ENCODE measurements at places on chromosomes 6 and 20.

GRCh38 chr20:54123587-54124180 lies 50.1 kb downstream of the CYP24A1 start:
- no peak for DNase-seq

DNA sequence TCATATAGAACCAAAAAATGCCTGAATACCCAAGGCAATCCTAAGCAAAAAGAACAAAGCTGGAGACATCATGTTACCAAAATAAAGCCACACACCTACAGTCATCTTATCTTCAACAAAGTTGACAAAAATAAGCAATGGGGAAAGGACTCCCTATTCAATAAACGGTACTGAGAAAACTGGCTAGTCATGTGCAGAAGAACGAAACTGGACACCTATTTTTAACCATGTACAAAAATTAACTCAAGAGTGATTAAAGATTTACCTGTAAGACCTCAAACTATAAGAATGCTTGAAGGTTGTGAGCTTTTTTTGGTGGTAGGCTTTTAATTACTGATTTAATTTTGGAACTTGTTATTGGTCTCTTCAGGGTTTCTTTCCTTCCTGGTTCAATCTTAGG lies 236.0 kb upstream of the DEFB112 start:
- no peak for DNase-seq

- no peak for DNase-seq
Measured at GRCh38 chr20:44070139-44070900, 116.7 kb downstream of the JPH2 start.

DNA sequence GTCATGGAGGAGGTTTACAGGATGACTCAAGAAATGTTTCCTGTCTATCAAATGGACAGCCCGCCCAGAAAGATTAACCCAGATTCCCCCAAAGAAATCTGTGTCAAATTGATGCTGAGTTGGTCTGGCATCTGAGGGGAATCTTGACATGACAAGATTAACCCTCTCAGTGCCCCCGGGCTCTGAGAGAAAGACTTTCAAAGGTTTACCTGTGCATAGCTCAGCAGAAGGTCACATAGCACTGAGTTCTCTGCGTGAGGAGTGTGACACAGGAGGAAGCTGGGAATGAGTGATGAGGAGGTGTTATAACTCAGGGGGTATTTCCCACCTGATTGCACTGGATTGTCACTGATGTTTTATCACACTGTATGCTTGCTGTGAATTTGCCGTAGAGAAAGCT lies 601.2 kb downstream of the DHX35 start:
- no peak for DNase-seq

DNA sequence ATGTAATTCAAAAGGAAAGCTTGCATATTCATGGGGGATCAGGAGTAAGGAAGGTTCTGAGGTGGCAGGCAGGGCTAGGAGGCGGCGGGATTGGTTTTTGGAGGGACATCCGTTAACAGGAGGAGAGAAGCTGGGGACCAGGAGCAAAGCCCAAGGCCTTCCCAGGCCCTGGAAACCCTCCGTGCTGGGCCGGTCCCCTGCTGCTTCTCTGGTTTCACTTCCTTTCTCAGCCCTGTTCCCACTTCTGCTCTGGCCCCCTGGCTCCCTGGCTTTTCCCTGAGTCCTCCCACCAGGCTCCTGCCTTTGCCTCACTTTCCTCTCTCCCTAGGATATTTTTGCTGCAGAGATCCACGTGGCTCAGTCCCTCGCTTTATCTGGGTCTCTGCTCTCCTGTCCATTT lies 26.4 kb upstream of the SALL4 start:
- DNase-seq, result no peak

- DNase-seq, result no peak
Measured at GRCh38 chr20:62319346-62319909, 16.6 kb downstream of the ADRM1 start.

- DNase-seq, result no peak
Measured at GRCh38 chr6:166112580-166112979, 55.1 kb downstream of the TBXT start.

- no peak for DNase-seq
Measured at GRCh38 chr6:111837641-111838500, 35.4 kb downstream of the FYN start.

- DNase-seq, result no peak
Measured at GRCh38 chr6:43189776-43190304, 7.8 kb downstream of the CUL9 start.

GRCh38 chr6:94443701-94444100 lies 1024.3 kb upstream of the EPHA7 start:
- DNase-seq, result no peak

DNA sequence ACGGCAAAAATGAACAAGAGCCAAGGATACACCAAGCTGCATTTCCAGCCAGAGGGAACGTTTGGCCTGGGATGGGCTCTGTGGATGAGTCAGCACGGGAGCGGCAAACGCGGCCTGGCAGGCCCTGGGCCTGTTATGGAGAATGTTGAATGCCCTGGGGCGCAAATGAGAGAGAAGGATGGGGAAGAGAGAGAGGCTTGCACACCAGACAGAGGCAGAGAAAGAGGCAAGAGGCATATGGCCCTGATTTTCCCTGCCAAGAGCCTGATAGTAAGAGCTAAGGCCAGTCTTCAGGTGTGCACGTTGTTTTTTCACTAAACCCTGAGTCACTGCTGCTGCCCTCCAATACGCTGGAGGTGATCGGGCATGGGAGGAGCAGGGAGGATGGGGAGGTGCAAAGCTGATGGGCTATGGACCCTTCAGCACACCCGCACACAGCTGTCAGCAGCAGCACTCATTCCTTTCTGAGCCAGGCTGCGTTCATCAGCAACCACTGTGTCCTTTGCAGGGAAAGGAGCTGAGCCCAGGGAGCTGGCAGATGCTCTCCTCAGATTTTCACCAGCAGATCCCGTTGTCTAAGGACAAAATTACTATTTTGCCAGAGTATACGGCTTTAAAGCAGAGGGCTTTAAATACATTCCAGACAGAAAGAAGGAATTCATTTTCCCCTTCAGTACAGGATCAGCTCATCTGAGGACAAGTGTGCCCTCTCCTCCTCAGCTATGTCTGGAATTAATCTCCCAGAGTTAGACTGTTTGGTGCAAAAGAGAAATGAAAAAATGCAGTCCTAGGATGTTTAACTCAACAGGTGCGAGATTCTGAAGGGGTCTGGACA lies 61.7 kb upstream of the SLC22A23 start:
- no peak for DNase-seq

DNA sequence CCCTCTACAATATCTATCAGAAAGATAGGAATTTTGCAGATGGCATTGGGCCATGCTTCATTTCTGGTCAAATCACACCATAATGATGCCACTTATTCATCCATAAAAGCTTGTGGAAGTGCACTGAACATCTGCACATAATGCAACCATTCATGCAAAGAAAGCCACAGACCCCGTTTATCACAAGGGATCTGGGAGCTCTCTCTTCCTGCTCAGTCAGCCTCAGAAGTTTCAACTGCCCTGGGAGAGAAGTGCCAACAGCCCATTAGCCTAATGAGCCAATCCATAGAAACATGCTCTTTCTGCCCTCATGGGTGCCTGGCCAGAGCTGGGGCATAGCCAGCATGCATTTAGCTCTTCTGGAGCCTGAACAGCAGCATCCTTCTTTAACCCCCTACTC lies 85.8 kb downstream of the SLC35F1 start:
- no peak for DNase-seq

DNA sequence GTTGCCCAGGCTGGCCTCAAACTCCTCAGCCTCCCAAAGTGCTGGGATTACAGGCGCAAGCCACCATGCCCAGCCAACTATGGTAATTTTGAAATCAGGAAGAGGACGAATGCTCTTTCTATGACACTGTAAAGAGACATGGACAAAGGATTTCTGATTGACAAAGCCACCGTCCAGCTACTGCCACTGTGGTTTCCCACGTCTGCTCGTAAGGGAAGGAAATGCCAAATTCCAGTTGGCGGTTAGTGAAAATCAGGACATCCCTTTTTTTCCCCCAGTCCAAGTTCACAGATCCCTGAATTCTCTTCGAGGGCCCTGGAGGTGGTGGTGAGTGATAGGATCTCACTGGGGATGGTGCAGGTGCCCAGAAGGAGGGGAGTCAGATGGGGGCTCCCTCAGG lies 31.2 kb downstream of the SNAI1 start:
- DNase-seq, result no peak

- DNase-seq, result no peak
Measured at GRCh38 chr20:37915434-37915787, 12.5 kb downstream of the VSTM2L start.

GRCh38 chr20:58173091-58173490 lies 55.4 kb downstream of the ANKRD60 start:
- DNase-seq, result no peak

GRCh38 chr6:11618533-11618932 lies 81.0 kb downstream of the TMEM170B start:
- no peak for DNase-seq

GRCh38 chr6:143607974-143608373 lies 69.8 kb upstream of the PHACTR2 start:
- DNase-seq, result no peak

DNA sequence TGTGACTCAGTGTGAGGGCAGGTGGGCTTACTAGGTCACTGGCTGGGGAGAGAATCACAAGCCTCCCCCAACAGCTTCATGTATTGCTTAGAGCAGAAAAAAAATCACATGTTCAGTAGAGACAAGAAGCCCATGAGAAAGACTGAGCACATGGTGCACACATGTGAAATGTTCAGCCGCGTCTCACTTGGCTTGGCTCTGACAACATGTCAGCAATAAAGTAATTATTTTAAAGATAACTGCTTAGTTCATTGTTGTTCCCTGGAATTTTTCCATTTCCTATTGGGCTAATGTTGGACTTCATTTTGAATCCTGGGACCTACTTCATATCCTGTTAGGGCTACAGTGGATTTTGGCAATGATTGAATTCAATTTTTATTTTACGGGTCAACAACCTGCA lies 222.6 kb downstream of the C6orf118 start:
- no peak for DNase-seq

DNA sequence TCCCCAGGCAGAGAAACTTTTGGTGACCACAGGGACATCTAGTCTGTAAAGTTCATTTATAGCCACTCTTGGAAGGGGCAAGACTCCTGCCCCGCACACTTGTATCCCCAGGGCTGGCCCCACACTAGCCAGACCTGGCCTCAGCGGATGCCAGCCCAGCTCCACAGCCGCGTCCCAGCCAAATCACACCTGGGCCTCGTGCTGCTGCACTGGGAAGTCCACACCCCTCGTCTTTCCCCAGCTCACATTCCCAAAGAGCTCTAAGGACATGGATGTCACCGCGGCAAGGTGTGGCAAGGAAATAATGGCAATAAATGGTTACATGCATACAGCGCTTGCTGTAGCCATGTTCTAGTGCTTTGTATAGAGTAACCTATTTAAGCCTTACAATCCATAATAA lies 8.6 kb downstream of the IP6K3 start:
- no peak for DNase-seq

GRCh38 chr6:129469070-129469662 lies 240.8 kb downstream of the ARHGAP18 start:
- DNase-seq, result no peak

DNA sequence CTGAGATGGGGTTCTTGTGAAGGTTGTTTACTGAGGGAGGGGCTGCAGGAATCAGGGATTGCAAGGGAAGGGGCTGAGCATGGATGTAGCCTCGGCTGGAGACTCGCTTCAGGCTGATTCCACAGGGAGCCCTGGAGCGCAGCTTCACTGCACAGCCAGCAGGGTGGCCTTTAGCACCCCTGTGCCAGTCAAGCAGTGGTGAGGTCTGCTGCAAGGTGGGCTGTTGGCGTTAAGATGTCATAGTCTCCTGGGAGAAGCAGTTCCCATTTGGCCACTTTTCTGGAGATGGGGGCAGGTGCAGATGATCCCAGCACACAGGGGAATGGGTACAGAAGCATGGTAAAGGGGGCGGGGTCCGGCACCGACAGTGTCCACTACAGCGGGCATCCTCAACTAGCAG lies 126.3 kb downstream of the TOX2 start:
- no peak for DNase-seq

GRCh38 chr6:84033523-84034451 lies at the start of gene MRAP2:
TSS of gene MRAP2 (plus strand) at chr6:84033772. CDS start at chr6:84055319, 21,547 bp downstream.
- no peak for DNase-seq

GRCh38 chr6:110178626-110179405 lies 654 bp downstream of the WASF1 start:
- peak; percentile 17 for DNase-seq

GRCh38 chr20:60108397-60108796 lies 150.2 kb downstream of the CDH26 start:
- DNase-seq, result no peak

DNA sequence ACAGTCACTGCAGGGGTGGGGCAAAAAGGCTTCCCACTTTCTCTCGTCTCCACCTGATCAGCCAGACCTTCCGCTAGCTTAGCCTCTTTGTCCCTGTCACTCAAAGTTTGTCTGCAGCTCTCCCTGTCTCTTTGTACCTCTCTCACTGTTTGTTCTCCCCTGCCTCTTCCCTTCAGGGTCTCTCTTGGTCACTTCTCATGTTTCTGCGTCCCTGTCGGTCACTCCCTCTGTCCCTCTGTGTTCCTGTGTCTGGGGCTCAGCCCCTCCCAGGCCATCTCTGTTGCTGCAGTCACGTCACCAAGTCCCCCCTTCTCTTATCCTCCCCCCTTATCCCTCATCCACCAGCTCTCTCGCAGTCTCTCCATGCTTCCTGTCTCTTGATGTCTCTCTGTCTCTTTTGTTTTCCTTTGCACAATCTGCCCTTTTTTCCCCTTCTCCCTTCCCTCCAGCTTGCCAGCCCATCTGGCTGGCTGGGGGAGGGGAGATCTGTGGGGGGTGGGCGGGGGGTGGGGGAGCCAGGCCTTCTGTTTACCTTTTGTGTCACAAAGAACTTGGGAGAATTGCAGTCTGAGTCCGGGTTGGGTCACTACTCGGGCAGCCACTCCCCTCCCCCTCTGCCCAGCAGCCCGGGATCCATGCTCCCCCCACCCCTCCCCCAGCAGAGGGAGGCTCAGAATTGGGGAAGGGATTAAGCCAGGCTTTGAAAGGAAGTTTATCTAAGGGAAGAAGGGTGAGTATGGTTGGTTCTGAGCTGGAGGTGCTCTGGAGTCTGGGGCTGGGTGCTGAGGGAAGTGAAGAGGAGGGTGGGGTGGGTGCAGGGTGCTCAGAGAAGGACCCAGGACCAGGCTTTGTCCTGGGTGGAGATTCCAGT lies 32.3 kb downstream of the FOXP4 start:
- no peak for DNase-seq

DNA sequence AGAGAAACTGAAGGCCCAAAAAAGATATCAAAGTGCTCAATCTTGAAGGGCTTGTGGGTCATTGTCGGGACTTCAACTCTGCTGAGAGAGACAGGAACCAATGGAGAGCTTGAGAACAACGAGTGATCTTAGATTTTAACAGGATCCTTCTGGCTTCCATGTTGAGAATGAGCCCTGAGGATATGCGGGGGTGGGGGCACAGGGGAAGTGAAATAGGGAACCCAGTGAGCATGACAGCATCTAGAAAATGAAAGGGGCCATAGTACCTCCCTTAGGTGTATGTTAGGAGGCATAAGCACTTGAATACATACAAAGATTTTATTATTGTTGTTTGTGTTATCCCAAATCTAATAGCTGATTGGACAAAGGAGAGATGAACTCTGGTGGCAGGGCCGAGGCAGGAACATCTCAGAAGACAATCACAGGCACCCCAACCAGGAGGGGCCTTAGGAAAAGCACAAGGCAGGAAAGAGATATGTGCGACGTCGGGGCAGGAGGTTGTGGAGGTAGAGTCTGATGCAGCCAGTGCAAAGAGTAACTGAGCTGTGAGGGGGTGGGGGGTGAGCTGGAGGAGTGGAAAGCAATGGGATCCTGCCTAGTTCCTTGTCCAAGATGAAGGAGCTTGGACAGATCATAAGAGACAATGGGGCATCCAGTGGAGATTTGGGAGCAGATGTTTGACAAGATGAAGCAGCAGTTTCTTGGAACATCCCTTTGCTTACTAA lies 10.4 kb downstream of the TGM6 start:
- no peak for DNase-seq

- DNase-seq, result no peak
Measured at GRCh38 chr20:25059866-25060465, 2.0 kb upstream of the ACSS1 start.

- no peak for DNase-seq
Measured at GRCh38 chr6:109441069-109441816, 719 bp downstream of the SMPD2 start.

Measured in stimulated activated CD8-positive, alpha-beta memory T cell treated with anti-CD3 and anti-CD28 coated beads, Interleukin-15, amount 100 ng/mL, for 24 hours (primary cell).